Fibroblast of the aortic adventitia (primary cell): ENCODE measurements at places on chromosomes 6 and 20.
A peak's percentile ranks its signal among the peaks of the same experiment; 100 is the strongest.

DNA sequence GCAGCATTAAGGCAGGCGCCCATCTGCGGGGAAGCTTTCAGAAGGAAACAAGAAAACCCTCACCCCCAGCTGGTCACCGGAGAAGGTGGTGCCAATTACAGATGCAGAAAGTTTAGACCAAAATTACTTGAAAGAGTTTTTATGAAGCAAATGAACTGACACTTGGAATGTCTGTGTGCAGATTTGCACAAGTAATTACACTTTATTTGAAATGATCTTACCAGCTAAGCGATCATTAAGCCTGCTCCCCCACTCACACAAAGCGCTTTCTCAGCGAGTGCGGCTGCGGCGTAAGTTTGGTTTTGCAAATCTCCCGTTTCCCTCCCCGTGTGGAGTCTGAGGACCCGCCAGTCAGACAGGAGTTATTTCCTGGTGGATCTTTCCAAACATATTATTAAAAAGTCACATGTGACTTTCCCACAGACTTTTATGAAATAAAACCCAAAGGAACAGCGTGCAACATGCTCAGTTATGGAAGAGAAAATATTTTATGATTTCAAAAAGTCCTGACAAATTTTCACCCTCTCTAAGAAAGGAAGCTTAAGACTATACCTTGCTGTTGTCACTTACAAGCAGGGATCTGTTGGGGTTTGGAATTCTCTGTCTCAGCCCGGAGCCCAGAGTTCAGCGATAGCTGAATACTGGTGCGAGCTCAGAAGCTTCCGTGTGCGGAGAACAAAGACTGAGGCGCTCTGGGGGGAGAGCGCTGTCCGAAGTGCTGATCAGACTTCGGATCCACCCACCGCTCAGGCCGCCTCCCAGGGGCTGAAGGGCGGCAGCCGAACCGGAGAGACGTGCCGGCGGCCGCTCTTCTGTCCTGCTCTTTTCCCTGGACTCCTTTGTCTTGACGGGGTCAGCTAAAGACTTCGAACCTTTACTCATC, 2.7 kb upstream of the MYT1 start:
- DNase-seq = peak; percentile 53

- DNase-seq = peak; percentile 87
Observed at GRCh38 chr6:74075323-74075722, 379.3 kb downstream of the CD109 start.

DNA sequence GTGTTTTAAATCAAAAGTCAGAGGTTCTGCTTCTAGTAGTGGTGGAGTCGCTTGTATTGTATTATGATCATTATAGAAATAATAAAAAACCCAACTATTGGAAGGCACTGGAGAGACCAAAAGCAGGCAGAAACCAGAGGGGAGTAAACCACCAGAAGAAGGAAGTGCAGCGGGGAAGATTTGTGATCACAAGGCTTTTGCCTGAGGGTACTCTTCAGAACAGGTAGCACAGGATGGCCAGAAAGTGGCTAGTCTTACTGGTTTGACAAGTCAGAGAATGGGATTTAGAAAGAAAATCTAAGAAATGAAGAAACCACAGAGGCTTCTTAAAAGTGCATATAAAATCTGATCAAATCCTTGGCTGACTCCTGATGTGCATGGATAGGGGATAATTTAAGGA, 24.0 kb downstream of the MAPK13 start:
- no peak for DNase-seq

GRCh38 chr6:4660377-4661321, 115.6 kb upstream of the CDYL start:
- no peak for DNase-seq

GRCh38 chr6:158911746-158912480, 88.1 kb downstream of the RSPH3 start:
- no peak for DNase-seq

DNA sequence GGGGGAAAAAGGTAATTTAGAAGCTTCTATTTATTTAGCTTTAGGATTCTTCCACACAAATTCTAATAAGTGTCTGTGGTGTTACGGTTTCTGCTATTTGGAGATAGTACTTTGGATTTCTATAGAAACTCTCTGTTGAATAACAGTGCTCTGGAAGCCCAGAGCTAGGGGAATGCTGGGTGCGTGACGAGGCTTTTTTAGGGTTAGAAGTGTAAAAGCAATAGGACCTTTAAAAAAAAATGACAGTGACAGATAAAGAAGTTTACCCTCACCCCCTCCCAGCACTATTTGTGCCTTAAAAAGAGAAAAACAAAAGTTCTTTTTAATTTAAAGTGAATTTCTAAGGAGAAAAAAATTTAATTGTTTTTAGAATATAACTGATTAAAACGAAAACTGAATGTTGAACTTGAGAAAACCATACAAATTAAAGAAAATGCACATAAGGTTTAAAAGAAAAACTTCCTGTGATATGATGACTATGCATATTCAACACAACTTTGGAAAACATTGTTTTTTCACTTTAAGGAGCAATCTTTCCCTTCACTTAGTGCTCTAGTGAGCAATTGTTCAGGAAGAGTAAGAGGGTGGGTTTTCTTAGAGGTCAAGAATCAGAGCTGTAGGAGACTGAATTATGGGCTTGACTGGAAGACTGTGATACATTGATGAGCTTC, 89.6 kb upstream of the RIPOR2 start:
- DNase-seq = no peak

GRCh38 chr6:119979862-119980261, 630.3 kb upstream of the MAN1A1 start:
- DNase-seq = peak; percentile 17

DNA sequence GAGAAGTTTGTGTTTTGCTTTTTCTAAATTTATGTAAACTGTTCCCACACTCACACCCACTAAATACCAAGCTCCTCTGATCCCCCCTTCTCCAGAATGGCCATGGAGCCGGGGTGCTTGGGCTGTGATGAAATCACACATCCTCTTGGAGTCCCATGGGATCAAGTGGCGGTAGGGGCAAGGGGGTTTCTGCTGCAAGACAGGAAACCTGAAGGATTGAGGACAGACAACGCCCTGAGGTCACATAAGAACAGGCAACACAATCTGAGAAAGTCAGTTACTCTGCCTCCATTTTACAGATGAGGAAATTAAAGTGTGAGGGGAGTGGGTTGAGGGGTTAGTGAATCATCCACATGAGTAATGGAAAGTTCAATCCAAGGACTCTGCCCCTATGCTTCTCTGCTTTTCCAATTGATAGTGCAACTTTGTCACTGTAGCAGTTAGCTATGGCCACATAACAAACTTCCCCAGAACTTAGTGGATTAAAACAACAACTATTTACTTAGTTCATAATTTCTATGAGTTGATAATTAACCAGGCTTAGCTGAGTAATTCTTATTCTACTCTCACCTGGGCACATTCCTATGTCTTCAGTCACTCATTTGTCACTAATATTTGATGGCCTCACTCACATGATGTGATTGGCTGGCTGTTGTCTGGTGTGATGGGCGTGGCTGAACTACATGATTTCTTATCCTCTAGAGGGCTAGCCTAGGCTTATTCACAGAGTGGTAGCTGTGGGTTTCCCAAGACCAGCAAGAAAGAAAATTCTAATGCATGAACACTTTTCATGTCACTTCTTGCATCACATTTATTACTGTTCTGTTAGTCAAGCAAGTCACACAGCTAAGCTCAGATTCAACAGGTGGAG, 311.1 kb upstream of the RNF24 start:
- DNase-seq = no peak

GRCh38 chr6:116176596-116176995, 50.7 kb upstream of the COL10A1 start:
- no peak for DNase-seq

DNA sequence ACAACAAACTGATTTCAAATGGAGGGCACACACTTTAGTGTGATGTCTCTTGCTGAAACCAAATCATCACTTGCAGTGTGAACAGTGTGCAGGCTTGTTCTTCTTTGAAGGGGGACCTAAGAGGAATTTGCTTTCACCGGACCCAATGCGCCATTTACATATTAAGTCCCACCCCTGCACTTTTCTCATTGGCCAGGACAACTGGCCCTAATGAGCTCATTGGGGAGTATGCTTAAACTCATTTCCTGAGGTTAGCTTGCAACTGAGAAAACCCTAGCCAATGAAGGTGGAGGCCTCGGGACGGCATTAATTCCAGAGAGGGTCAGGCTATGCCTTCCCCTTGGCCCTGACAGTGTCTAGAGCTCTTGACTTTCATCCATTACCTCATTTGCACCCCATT, 58.7 kb downstream of the VEGFA start:
- DNase-seq = no peak

DNA sequence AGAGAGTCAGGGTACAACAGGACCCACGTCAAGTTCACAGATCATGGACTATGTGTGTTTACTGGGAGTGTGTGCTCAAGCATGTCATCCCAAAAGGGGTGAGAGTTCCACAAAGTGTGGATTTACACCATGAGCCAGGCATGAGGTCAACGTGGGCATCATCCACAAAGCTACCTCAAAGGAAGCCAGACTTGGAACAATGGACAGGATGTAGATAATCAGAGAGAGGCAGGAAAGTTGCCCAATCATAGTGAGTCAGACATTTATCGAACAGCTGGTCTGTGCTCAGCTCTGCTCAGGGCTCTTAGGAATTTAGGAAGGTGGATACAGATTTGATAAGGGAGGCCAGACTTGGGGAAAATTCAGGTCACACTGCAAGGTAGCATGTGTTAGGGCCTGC, 317.2 kb upstream of the CDYL start:
- DNase-seq = peak; percentile 92

DNA sequence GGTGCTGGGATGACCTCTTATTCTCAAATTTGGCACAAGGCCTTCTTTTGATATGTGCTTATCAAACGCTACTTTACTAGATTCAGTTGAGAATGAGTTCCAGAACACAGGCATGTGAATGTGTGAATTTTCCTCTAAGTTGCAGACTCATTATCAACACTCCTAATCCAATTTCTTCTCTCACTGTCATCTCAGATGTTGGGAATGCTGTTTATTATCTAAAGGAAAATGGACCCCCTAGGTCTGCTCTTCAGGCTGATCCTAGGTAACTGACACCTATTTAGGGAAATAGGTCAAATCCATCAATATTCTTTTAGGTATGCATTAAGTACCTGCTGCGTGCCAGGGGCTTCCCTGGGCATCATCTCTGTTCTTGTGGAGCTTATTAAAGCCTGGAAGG, 215.0 kb upstream of the NOX3 start:
- DNase-seq = no peak

DNA sequence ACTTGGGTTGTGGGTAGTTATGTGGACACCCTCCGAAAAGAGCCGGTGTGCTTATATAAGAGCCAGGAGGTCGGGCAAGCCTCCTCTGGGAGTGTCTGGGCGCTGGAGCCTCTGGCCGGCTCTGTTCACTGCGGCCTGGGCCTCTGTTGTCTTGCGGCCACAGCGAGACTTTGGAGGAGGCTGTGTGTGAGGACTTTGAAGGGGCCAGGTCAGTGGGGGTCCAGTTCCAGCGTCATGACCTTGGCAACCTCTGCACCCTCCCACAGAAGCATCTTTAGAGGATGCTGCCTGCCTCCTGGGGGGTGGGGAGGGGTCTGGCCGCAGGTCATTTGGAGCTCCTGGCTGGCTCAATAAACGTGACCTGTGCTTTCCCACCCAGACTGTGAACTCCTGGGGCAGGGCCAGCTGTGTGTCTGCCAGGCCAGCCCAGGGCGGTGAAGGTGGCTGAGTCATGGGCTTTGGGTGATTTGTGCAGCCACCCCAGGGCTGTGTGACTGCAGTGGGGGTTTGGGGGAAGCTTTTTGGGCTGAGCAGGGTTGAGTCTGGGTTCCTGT, 1.2 kb downstream of the TCEA2 start:
- DNase-seq = peak; percentile 56

- DNase-seq = no peak
Observed at GRCh38 chr6:110581679-110582078, 105.3 kb upstream of the SLC22A16 start.

GRCh38 chr6:105045526-105045925, 88.6 kb downstream of the LIN28B start:
- DNase-seq = peak; percentile 40

- DNase-seq = no peak
Observed at GRCh38 chr6:157454762-157455714, 74.0 kb downstream of the ZDHHC14 start.
